ENCODE measurements at places on chromosomes 1 and 21. TPM values are rescaled to one million over a fixed set of nuclear protein-coding genes. Genes with fewer than 3 reads are reported as not detected.
A peak's percentile ranks its signal among the peaks of the same experiment; 100 is the strongest.

The AGRN gene
- 14.7 TPM for total RNA-seq

The ELF3 gene
- total RNA-seq = not detected

DNA sequence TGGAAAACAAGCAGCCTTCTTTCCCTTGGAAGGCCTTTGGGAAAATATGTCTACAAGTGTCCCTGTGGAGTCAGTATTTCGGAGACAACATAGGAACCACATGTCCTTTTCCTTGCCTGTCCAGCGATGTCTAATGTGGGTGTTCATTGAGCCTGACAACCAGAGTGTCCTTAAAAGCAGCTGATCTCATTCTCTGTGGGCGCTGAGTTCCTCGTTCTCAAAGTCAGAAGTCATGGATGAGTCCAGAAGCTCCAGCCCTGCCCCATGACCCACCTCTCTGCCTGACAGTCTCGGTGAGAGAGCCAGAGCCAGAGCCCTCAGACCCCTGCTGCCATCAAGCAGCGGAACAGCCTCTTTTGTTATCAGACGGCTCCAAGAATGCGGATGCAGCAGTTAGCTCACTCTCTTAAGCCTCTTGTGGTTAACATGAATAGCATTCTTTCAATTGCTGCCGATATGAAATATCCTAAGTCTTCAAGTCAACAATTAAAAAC lies 329.2 kb downstream of the TGFB2 start:
- H3K4me1 ChIP-seq = no peaks in the 10 kb centered on the region
- peak overlapping the region; percentile 38 for H3K4me3 ChIP-seq
- H3K27ac ChIP-seq = peak overlapping the region; percentile 57
- DNase-seq = no peak
- H3K36me3 ChIP-seq = no peaks in the 10 kb centered on the region

- H3K4me1 ChIP-seq = no peaks in the 10 kb centered on the region
- H3K36me3 ChIP-seq = no peaks in the 10 kb centered on the region
- peaks cover 4% of the 10 kb centered on the region for H3K27me3 ChIP-seq
- DNase-seq = no peak
- no peak overlapping the region for H3K4me3 ChIP-seq
Measured at GRCh38 chr1:151820940-151821339, 10.7 kb downstream of the RORC start.

GRCh38 chr1:110465814-110466380 lies 14.9 kb downstream of the PROK1 start:
- H3K36me3 ChIP-seq = no peaks in the 10 kb centered on the region
- H3K4me1 ChIP-seq = no peaks in the 10 kb centered on the region
- no peak overlapping the region for H3K27ac ChIP-seq
- DNase-seq = no peak
- no peak overlapping the region for H3K4me3 ChIP-seq

GRCh38 chr1:241355311-241356010 lies 1.5 kb downstream of the RGS7 start:
- H3K27ac ChIP-seq = no peak overlapping the region
- H3K4me3 ChIP-seq = no peak overlapping the region

DNA sequence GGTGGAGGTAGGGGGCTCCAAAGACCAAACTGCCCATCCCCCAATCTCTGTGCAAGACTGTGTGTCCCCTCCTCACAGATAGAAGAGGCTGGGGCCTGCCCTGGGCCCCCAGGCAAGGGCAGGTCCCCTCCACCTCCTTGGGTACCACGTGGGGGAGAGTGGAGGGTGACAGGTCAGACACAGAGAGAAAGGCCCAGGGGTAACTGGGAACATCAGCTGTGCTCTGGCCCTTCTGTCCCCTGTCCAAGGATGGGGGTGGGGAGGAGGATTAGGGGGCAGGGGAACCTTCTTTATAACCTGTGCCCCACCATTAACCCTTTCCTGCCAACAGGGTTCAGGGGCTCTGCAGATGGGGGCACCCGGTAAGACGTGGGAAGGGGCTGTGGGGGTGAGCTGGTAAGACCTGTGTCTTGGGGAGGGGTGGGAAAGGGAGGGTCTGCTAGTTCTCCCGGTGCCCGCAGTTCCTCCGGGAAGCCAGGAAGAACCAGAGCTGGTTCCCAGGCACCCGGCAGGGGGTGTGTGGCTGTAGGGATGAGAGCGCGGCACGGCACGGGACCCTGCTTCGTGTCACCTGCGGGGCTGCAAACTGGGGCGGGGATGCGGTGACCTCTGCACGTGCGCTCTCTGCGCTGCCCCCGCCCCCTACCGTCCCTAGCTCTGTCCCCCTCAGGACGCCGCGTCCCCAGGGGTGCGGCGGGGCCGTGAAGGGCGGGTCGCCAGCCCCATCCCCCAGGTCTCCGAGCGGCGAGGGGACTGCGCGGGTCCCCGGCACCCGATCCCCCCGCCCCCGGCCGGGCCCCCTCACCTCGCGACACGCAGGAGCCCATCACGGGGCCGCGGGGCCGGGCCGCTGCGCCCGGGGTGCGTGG lies 601 bp downstream of the FAM131C start:
- H3K36me3 ChIP-seq = no peaks in the 10 kb centered on the region
- no peaks in the 10 kb centered on the region for H3K4me1 ChIP-seq
- no peak overlapping the region for H3K27ac ChIP-seq
- peak overlapping the region; percentile 52 for H3K4me3 ChIP-seq
- H3K27me3 ChIP-seq = no peaks in the 10 kb centered on the region
- no peak for DNase-seq

GRCh38 chr1:53807916-53808315 lies 30.2 kb downstream of the NDC1 start:
- H3K27me3 ChIP-seq = no peaks in the 10 kb centered on the region
- H3K4me3 ChIP-seq = no peak overlapping the region
- no peak for DNase-seq
- H3K36me3 ChIP-seq = peaks cover 62% of the 10 kb centered on the region
- H3K27ac ChIP-seq = no peak overlapping the region
